Panc1 (cell line): ENCODE measurements at places on chromosomes 1 and 21. TPM values are rescaled to one million over a fixed set of nuclear protein-coding genes. Genes with fewer than 3 reads are reported as not detected.

- 0 out of 2 replicates have a peak overlapping the region, but pooled peaks have one; percentile 19 for H3K4me3 ChIP-seq
- no peak overlapping the region for H3K27ac ChIP-seq
- peak; percentile 27 for DNase-seq
- no peaks in the 10 kb centered on the region for H3K4me1 ChIP-seq
- no peaks in the 10 kb centered on the region; the same call in 1 of the 2 replicates for H3K27me3 ChIP-seq
Observed at GRCh38 chr1:224106568-224107281, 7.2 kb upstream of the FBXO28 start.

GRCh38 chr21:28272272-28272992, 720.2 kb downstream of the LTN1 start:
- DNase-seq: no peak
- H3K27me3 ChIP-seq: no peaks in the 10 kb centered on the region
- no peaks in the 10 kb centered on the region for H3K36me3 ChIP-seq
- no peak overlapping the region for H3K27ac ChIP-seq
- H3K4me1 ChIP-seq: no peaks in the 10 kb centered on the region

GRCh38 chr21:42161401-42161955, 57.5 kb upstream of the ABCG1 start:
- H3K36me3 ChIP-seq: no peaks in the 10 kb centered on the region
- no peaks in the 10 kb centered on the region for H3K27me3 ChIP-seq
- H3K27ac ChIP-seq: no peak overlapping the region
- no peak for DNase-seq
- no peaks in the 10 kb centered on the region for H3K4me1 ChIP-seq
- no peak overlapping the region for H3K4me3 ChIP-seq

DNA sequence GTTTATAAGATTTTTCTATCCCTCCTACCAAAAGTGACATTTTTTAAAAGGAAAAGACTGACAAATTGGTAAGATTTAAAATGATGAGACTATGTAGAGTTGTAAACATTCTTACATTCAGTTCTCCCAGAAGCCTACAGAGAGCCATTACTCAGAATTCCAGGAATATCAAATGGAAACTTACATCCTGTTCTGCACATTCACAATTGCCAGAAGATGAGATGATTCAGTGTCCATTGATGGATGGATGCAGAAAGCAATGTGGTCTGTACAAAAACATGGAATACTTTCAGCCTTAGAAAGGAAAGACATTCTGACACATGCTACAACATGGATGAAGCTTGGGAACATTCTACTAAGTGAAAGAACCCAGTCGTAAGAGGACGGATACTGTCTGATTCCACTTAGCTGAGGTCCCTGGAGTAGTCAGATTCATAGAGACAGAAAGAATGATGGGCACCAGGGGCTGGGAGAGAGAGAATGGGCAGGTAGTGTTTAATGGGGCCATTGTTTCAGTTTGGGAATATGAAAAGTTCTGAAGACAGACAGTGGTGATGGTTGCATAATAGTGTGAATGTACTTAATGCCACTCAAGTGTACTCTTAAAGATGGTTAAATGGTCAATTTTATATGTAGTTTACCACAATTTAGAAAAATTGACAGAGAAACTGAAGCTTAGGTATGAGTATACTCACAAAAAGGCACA, 16.6 kb downstream of the MX1 start:
- no peak overlapping the region for H3K4me3 ChIP-seq
- no peaks in the 10 kb centered on the region for H3K36me3 ChIP-seq
- H3K27ac ChIP-seq: no peak overlapping the region
- no peaks in the 10 kb centered on the region for H3K27me3 ChIP-seq

DNA sequence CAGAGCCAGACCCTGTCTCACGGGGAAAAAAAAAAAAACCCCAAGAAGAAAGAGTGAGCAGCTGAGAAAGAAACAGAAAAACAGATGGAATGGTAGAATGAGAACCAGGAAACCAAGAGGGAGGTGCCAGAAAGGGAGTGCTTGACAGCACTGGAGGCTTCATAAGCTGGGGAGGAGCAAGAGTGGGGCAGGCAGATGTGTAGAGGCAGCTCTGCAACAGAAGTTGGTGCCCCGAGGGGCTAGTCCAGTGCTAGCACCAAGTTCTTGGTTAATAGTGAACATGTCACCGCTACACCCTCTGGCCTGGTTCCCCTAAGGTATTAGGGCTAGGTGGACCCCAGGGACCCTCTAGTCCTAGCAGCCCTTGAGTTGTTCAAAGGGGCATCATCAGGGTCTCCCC, 98.0 kb downstream of the TGFBR3 start:
- H3K27ac ChIP-seq: no peak overlapping the region
- no peak overlapping the region for H3K4me3 ChIP-seq
- DNase-seq: no peak
- H3K36me3 ChIP-seq: no peaks in the 10 kb centered on the region

- H3K27me3 ChIP-seq: no peaks in the 10 kb centered on the region
- H3K4me3 ChIP-seq: no peak overlapping the region
- no peaks in the 10 kb centered on the region for H3K36me3 ChIP-seq
- 0 out of 2 replicates have a peak, but pooled peaks cover 7% of the 10 kb centered on the region for H3K4me1 ChIP-seq
- H3K27ac ChIP-seq: no peak overlapping the region; the same call in 1 of the 2 replicates
Observed at GRCh38 chr1:10555635-10556429, 81.1 kb downstream of the PEX14 start.

DNA sequence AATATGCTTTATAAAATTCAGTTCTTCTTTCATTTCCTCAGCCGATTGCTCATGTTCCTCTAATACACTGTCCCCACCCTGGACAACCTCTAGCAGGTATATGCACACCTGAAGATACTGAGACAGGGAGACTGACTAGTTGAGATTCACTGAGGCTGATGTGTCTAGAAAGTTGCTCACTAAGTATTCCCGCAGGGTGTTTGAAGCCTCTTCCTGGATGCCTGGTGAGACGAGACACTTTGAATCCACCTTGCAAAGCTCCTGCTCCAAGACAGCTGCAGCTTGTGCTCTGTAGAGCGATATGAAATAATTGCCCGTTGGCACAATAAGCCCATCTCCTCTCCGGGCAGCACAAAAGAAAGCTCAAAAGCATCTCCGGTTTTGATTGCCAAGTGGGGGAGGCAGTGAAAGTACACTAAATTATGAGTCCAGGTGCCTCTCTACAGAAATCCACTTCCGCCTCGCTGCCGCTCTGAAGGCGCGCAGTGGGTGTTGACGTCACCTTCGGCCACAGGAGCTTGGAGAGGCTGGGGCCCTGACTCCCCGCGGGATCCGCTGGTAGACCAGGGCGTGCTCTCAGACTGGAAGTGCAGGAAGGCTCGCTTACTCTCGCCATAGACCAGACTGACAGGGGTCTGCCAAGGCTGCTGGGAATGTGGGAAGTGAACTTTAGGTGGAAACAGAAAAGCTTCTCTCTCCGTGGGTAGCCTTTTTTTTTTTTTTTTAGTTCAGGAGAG, 46.3 kb downstream of the GPA33 start:
- H3K27me3 ChIP-seq: peaks cover 22% of the 10 kb centered on the region
- H3K36me3 ChIP-seq: no peaks in the 10 kb centered on the region
- H3K4me1 ChIP-seq: no peaks in the 10 kb centered on the region
- H3K27ac ChIP-seq: no peak overlapping the region

DNA sequence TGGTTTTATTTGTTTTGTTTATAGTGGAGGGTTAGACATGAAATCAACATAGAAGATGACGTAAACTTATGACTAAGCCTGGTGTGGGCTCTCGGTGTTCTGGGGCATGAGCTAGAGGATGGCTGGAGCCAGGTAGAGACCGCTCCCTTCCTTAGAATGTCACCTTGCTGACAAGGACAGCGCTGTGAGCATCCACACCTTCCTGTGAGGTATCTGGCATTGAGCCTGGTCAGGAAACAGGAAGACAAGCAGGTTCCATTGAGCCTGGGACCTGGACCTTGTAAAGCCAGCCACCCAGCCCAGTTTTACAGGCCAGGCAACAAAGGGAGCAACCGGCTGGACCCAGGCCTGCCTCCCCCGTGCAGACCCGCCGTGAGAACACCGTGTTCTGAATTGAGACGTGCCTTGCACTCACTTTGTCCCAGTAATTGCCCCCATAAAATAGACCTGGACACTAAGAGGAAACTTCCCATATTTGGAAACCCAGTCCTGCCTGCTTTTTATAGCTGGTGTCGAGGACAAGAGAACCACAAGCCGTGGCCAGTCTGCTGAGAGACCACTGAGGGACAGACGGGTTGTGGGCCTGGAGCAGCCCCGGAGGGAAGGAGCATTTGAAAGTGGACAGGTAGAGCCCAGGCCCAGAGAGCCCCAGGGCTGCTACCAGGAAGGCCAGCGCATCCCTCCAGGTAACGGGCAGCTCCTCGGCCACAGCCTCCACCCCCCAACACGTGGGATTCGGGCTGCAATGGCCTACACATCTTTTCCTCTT, 78.0 kb downstream of the PDE9A start:
- H3K4me1 ChIP-seq: no peaks in the 10 kb centered on the region
- DNase-seq: no peak
- H3K27ac ChIP-seq: no peak overlapping the region

GRCh38 chr21:38493549-38494250, 4.6 kb downstream of the ERG start:
- no peaks in the 10 kb centered on the region for H3K27me3 ChIP-seq
- peaks cover 3% of the 10 kb centered on the region; the same call in 1 of the 2 replicates for H3K4me1 ChIP-seq
- H3K4me3 ChIP-seq: no peak overlapping the region
- no peak overlapping the region for H3K27ac ChIP-seq
- DNase-seq: no peak

DNA sequence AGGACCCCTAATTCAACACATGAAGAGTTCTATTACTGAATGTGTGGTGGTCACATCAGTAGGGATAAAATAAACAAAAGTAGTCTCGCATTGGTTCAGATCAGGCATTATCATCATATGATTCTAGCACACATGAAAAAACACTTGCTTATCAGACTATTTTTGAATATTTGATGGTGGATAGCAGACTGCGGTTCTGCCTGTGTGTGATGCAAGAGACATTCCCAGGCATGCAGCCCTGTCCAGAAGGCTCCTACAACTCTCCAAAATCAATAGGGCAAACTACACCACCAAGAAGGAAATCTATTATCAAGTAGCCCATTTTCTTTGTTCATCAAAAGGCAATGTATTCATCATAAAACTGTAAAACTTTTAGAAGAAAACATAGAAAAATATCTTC, 304.7 kb downstream of the DUSP10 start:
- H3K4me3 ChIP-seq: no peak overlapping the region
- DNase-seq: no peak
- H3K27ac ChIP-seq: no peak overlapping the region
- H3K4me1 ChIP-seq: no peaks in the 10 kb centered on the region; the same call in 1 of the 2 replicates
- H3K27me3 ChIP-seq: no peaks in the 10 kb centered on the region
- H3K36me3 ChIP-seq: no peaks in the 10 kb centered on the region

GRCh38 chr1:89790592-89790991, 30.2 kb upstream of the LRRC8D start:
- H3K4me3 ChIP-seq: no peak overlapping the region
- no peaks in the 10 kb centered on the region for H3K36me3 ChIP-seq

- no peaks in the 10 kb centered on the region for H3K4me1 ChIP-seq
- H3K4me3 ChIP-seq: no peak overlapping the region
- H3K27me3 ChIP-seq: no peaks in the 10 kb centered on the region
Observed at GRCh38 chr1:181910905-181911304, 150.6 kb downstream of the ZNF648 start.

GRCh38 chr1:77942400-77943140, 36.3 kb downstream of the FUBP1 start:
- H3K4me1 ChIP-seq: no peaks in the 10 kb centered on the region
- peaks cover 61% of the 10 kb centered on the region for H3K36me3 ChIP-seq
- DNase-seq: no peak
- H3K27me3 ChIP-seq: no peaks in the 10 kb centered on the region
- no peak overlapping the region for H3K27ac ChIP-seq

DNA sequence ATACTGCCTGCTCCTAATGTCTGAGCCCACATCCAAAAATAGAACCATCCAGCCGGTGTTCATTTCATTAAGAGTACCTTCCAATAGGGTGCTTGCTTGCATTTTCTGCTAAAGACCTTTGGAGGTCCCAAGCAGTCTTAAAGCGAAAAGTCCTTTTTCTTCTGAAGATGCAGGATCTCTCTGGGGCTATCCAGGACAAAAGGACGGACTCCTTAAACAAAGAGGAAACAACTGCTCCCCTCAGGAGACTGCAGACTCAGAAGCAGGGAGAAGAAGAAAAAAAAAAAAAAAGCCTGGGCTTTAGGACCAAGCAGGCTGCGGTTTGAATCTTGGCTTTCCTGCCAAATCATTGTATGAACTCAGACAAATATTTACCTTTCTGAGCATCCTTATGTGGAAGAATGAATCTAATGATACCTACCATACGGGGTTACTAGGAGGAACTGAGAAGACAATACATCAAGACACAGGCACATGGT, 204.0 kb downstream of the PLPP3 start:
- no peaks in the 10 kb centered on the region for H3K36me3 ChIP-seq
- no peaks in the 10 kb centered on the region for H3K27me3 ChIP-seq
- H3K4me3 ChIP-seq: no peak overlapping the region
- H3K27ac ChIP-seq: no peak overlapping the region

DNA sequence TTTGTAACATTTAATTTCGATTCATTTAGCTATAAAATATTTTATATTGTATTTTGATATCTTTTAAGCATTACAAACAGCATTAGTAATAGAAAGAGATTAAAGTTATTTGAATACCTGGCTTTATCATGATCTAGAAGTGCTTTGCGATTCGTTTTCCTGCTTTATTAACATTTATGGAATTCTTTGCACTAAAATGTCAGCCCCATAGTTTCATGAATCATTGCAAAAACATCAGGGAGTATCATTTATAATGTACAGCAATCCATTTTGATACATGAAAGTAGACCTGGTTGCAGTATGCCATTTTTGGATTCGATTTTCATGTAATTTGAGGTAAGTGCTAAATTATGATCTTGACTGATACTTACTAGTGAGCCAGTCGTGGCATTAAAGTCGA, 108.0 kb upstream of the DPYD start:
- H3K27ac ChIP-seq: no peak overlapping the region
- no peaks in the 10 kb centered on the region for H3K36me3 ChIP-seq
- no peaks in the 10 kb centered on the region for H3K27me3 ChIP-seq

- DNase-seq: no peak
- H3K36me3 ChIP-seq: no peaks in the 10 kb centered on the region
- no peak overlapping the region for H3K27ac ChIP-seq
- H3K4me1 ChIP-seq: no peaks in the 10 kb centered on the region
- no peak overlapping the region for H3K4me3 ChIP-seq
Observed at GRCh38 chr1:67194209-67194863, 28.1 kb downstream of the IL23R start.

- H3K27ac ChIP-seq: no peak overlapping the region
- H3K27me3 ChIP-seq: peaks cover 16% of the 10 kb centered on the region
- H3K36me3 ChIP-seq: no peaks in the 10 kb centered on the region
- DNase-seq: no peak
- peaks cover 9% of the 10 kb centered on the region for H3K4me1 ChIP-seq
Observed at GRCh38 chr1:223129229-223129901, 13.7 kb downstream of the TLR5 start.

GRCh38 chr1:209398313-209398991, 185.1 kb upstream of the CAMK1G start:
- no peaks in the 10 kb centered on the region for H3K4me1 ChIP-seq
- no peaks in the 10 kb centered on the region for H3K27me3 ChIP-seq
- H3K4me3 ChIP-seq: no peak overlapping the region
- H3K36me3 ChIP-seq: no peaks in the 10 kb centered on the region

FAM151A gene
- total RNA-seq: not detected

TTC22 gene
- 0.10 TPM for total RNA-seq

SIPA1L2 gene
- total RNA-seq: 5.2 TPM

JAM2 gene
- total RNA-seq: 0.21 TPM

CXADR gene
- total RNA-seq: 24.7 TPM

IGSF9 gene
- total RNA-seq: 0.51 TPM

OLIG1 gene
- total RNA-seq: 0.21 TPM
